ENCODE measurements at places on chromosomes 5 and 9. TPM values are rescaled to one million over a fixed set of nuclear protein-coding genes. Genes with fewer than 3 reads are reported as not detected.

GRCh38 chr5:145936401-145937131 is at the start of gene SH3RF2:
Gene SH3RF2, plus strand, starts transcription at chr5:145936578. Its CDS starts 1,351 bp downstream, at chr5:145937929.
- H3K4me3 ChIP-seq: peak within 1 kb of the TSS; percentile 86
- H3K4me1 ChIP-seq: peaks cover 36% of the 10 kb centered on the region
- H3K27ac ChIP-seq: no peak within 1 kb of the TSS
- peaks cover 28% of the 10 kb centered on the region for H3K27me3 ChIP-seq
- peak; percentile 53 for DNase-seq

DNA sequence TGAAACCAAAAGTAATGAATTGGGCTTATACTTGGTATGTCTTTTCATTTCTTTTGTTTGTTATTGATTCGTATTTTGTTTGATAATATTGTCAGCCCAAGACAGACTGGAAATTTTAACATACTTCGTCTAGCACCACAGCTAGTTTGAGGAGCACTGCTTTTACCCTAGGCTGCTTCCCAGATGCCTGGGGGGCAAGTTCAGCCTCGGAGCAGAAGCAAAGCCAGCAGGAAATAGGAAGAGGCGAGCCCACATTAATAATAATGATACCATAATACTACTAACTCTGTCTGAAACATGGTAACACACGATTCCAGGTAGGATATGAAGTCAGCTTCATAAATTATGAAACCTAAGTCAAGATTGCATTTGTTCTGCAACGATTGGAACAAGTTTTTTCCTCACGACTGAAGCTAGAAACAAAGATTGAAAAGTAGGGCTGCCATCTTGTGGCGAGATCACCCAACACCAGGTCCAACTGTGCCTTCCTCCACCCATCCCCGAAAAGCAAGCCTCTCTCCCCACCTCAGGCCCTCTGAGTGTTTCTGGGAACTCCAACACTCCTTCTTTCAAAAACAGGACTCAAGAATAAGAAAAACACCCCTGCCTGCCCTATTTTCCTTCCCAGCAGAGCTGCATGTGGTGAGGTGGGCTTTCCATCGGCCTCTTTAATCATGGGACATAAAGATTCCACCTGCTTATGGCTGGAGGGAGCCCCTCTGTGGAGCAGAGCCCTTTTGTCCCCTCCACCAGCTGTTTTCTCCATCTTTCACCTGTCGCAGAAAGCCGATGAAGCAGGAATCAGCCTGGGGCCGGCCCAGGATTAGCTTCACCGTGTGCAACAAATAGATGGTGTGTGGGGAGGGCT is 236.4 kb downstream of the CAAP1 start:
- DNase-seq: peak; percentile 43
- peaks cover 32% of the 10 kb centered on the region for H3K4me1 ChIP-seq
- H3K36me3 ChIP-seq: peaks cover 4% of the 10 kb centered on the region
- H3K27ac ChIP-seq: peak overlapping the region; percentile 39

DNA sequence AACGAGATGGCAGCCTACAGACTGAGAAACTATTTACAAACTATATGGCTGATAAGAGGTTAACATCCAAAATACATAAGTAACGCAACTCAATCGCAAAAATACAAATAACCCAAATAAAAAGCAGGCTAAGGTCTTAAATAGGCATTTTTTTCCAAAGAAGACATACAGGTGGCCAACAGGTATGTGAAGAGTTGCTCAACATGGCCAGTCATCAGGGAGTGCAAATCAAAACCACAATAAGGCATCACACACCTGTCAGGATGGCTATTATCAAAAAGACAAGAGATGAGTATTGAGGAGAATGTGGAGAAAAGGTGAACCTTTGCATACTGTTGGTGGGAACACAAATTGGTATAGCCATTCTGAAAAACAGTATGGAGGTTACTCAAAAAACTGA is 73.5 kb downstream of the CAMSAP1 start:
- H3K27ac ChIP-seq: no peak overlapping the region
- peaks cover 16% of the 10 kb centered on the region for H3K36me3 ChIP-seq
- H3K4me3 ChIP-seq: no peak overlapping the region
- no peak for DNase-seq
- peaks cover 5% of the 10 kb centered on the region for H3K4me1 ChIP-seq

Gene ZDHHC11B
- 3.0 TPM for total RNA-seq

Gene TMEM252
- not detected for total RNA-seq

Gene CBY3
- not detected for total RNA-seq

Measured in neural crest cell (in vitro differentiated cells).